ENCODE measurements at places on chromosomes 7 and 10.

DNA sequence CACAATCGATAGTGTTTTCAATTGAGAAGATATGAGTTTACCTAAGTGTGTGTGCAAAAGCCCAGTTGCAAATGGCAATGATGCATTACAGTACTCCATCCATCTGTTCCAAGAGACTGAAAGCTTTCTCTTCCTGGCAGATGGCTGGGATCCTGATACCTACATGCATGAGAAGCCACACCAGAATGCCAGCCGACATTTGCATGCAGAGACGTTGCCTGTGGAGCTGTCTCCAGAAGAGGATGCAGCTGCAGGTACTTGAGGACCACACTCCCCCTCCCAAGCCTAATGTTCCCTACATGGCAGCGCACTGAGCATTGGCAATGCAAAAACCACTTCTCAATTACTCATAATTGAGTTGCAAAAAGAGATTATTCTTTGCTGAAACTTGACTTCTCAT lies 332.1 kb downstream of the WDR11 start:
- no peak for DNase-seq

DNA sequence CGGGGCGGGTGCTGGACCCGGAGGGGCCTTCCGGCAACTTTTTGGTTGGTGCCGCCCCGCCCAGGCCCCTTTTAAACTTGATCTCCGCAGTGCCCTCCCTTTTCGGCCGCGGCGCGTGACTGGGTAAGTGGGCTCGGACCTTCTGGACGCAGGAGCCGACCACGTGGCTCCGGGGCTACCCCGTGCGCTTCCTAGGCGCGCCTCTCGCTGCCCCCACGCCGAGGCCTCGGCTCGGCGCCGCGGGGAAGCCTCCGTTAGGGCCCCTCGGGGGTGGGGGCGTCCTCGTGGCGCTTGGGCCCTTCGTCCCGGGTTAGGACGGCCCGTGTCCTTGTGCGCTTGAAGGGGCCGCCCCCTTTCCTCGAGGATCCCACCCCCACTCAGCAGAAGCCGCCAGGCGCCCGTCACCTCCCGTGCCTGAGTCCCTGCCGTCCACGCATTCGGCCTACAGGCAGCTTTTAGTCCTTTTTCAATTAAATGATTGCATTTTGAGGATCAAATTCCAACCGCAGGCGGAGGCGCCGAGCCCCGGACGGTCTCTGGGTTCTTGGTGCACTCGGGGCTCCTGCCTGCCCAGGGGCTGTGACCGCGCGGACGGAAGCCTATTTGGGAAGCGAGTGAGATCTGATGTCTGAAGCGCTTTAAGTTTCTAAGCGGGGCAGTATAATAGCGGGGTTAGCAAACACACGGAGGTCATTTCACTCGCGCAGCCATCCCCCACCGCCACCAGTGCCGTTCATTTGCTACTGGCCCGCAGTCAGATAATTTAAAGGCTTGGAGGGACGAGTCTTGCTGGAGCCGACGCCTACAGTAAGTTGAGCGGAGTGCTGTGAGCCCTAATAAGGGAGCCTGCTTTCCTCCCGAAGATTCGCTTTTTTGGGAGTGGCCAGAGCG lies 31.8 kb upstream of the TOMM7 start:
- DNase-seq = peak; percentile 95

GRCh38 chr10:117656385-117657367 lies 114.1 kb downstream of the EMX2 start:
- no peak for DNase-seq

GRCh38 chr10:119658274-119658673 lies 7.1 kb downstream of the BAG3 start:
- DNase-seq = peak; percentile 96

DNA sequence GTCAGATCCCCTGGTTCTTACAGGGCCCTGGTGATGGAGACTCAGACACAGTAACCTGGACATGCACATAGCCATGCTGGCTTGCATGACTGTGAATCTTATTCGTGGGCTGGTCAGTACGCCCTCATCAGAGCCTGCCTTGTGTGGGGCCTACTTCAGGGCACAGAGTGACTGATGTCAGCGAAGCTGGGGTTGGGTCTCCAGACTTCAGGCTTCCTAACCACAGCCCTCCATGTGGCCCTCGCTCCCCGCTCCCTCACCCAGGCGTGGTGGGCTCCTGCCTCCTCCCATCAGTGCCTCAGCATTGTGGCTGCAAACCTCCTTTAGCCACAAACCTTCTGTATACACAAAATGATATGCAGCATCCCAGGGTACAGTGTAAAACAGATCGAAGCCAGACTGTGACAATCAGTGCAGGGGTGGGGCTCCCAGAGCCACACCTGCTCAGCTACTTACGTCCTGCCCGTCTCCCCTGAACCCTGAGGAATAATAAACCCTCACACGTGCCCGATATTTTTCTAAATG lies 7.1 kb upstream of the C10orf105 start:
- no peak for DNase-seq

DNA sequence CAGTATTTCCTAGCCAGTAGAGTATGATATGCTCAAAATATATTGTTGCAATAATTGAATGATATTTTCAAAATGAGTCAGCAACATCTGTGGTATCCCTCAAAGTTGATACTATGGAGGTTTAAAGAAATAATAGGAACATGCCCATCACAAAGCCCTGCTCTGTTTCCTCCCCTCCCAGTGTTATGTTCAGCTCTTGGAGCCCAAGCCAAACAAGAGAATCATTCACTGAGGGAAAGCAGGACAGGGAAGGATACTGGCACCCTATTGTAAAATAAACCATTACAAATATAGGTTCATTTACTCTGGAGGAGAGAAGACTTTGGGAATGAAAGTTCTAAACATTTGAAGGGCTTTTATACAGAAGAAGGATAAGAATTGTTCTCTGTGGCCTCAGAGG lies 37.6 kb downstream of the SORCS3 start:
- no peak for DNase-seq

GRCh38 chr7:15463801-15464666 lies 97.8 kb downstream of the AGMO start:
- peak; percentile 6 for DNase-seq

DNA sequence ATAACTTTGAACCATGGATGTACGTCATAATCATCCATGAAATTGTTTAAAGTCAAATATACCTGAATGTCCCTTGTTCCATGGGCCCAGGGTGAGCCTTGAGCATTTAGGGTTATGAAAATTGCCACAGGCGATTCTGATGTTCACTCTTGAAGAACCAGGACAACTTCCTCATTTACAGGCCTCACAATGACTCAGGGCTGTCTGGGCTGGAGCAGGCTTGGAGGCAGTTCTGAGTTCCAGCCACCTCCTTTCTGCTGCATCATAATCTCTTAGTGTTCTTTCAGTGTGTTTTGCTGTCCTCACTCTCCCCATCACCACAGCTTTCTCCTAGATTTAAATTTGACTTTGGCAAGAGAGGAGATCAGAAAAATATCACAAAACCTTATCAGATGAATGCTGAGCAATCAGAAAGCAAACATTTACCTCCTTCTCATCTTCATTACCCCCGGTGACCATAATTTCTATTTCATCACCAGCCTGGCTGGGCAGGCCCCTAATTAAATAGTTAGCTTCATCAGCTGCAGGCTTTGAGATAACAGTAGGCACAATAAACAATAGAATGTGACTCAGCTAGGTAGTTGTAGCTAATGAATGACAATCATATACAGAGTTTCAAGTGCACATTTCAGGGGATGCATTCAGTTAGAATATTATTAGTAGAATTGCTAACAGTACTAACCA lies 571.0 kb downstream of the SH2D4B start:
- no peak for DNase-seq

DNA sequence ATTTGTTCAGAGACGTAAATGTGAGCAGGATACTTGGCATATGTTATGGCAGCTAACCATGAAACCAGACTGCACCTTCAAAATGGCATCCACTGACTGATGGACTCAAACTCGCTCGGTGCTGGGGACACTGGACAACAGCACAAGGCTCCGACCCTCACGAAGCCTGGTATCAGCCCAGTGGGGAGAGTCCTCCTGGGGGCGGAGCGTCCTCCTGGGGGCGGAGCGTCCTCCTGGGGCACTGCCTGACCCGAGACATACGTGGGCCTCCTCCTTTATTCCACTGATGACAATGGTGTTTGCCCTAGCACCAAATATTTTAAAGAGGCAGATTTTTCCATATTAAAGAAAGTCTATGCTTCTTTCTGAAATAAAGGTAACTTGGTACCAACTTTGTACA lies 39.5 kb downstream of the ESYT2 start:
- no peak for DNase-seq

GRCh38 chr7:82757-83155 lies 109.6 kb upstream of the FAM20C start:
- DNase-seq = no peak

- no peak for DNase-seq
These were observed 13.5 kb upstream of the ELMO1 start for GRCh38 chr7:37462138-37462537.

DNA sequence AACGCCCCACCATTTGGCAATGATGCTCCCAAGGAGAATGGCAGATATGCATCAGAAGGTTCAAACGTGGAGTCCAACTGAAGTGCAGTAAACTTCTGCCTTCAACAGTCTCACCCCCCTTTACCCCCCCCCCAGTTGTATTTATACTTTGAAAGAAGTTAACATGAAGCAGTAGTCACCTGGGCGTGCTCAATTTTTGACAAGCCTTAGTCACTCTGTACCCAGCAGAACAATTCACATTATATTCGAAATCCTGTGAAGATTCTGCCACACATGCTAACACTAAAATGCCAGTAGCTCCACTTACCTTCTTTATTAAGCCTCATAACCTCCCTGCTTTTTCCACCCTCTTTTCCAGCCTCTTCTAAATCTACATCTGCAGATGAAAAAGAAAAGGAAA lies 894 bp downstream of the ATXN7L1 start:
- no peak for DNase-seq

GRCh38 chr7:29359482-29360093 lies 165.0 kb downstream of the CHN2 start:
- DNase-seq = no peak

GRCh38 chr10:63253040-63253439 lies 119.9 kb downstream of the NRBF2 start:
- DNase-seq = no peak

GRCh38 chr7:145036604-145037405 lies 201.0 kb upstream of the TPK1 start:
- peak; percentile 7 for DNase-seq

DNA sequence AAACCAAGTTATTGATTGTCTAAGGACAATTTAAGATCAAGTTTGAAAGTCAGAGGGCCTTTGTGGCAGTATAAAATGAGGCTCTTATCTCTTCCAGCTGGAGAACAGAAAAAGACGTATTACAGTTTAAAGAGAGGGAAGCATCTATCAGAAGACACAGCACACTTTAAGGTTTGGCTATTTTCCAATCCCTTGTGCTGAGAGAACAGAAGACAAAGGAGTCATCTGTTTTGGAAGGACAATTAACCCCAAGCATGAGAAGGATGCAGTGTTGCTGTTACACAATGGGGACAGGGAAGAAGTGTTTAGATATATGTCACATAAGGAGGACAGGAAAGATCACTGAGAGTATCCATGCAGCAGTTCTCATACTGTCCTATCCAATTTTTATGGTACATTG lies 1224.2 kb upstream of the SORCS1 start:
- DNase-seq = no peak

All from MG63 (cell line).